ENCODE measurements at places on chromosomes 11 and 22. TPM values are rescaled to one million over a fixed set of nuclear protein-coding genes. Genes with fewer than 3 reads are reported as not detected.

Gene BET1L
- total RNA-seq, result 53.4 TPM

Gene CFAP300
- total RNA-seq, result 3.0 TPM

Gene DRD2
- total RNA-seq, result not detected

Gene EXT2
- total RNA-seq, result 54.3 TPM

Gene P2RX6
- 1.2 TPM for total RNA-seq

Gene RIMBP3B
- 0.06 TPM for total RNA-seq

Gene SNAP29
- total RNA-seq, result 30.8 TPM

Gene FAM111B
- total RNA-seq, result 0.26 TPM

Gene KCNJ11
- 3.5 TPM for total RNA-seq

- no peak for DNase-seq
Measured at GRCh38 chr11:10026514-10026913, 267.5 kb downstream of the SBF2 start.

- DNase-seq, result no peak
Measured at GRCh38 chr11:66915866-66916265, 42.3 kb downstream of the PC start.

DNA sequence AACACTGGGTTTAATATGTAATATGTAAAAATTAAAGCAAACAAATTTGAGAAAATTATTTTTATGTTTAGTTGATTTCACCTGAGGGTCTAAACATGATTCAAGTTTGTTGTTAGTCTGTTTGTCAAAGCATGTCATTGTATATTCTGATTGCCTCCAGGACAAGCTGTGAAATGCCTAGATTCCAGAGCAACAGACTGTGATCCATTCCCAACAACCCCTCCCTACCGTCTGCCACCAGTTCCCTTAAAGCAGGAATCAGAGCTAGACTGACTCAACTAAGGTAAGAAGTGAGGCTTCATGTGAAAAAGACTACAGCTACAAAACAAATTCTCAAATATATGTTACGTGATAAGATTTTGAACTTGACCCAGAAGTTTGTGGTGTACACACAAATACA lies 304.2 kb downstream of the RAB38 start:
- no peak for DNase-seq

- DNase-seq, result no peak
Measured at GRCh38 chr11:13644997-13645687, 23.3 kb upstream of the FAR1 start.

DNA sequence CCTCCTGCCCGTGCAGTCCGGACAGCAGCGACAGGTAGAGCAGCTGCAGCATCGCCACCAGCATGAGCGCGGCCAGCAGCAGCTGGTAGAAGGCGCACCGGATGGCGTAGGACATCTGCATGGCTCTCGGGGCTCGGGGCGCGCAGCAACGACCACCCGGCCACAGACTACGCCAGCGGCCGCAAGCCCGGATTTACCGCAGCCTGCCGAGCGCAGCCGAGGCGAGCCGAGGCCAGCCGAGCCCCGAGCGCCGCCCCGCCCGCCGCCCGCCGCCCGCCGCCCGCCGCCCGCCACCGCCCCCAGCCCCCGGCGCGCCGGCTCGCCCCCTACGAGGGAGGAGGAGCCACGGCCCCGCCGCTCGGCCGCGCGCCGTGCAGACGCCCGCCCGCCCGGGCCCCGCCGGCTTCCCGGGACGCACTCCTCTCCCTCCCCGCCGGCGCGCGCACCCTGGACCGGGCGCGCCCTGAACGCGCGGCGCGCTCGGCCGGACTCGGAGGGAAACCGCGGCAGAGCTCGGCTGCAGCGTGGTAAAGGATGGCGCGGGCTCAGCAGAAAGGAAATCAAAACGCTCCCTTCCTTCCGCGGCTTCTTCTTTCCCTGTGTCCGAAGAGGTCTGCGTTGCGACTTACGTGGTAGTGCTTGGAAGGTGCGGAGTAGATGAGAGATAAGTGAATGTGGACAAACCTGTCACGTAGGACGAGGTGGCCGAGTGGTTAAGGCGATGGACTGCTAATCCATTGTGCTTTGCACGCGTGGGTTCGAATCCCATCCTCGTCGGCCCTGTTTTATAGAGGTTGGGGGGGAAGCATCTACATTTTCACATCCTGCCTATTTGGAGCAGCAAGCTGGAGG lies at the start of gene B4GAT1:
B4GAT1 (minus strand) TSS at position 205 of the 852 bp plus-strand sequence; CDS start at position 121, 84 bp downstream.
- DNase-seq, result no peak

- DNase-seq, result no peak
Measured at GRCh38 chr22:38110008-38110862, at the start of gene BAIAP2L2. TSS of gene BAIAP2L2 (minus strand) at chr22:38110684. CDS start at chr22:38110525, 159 bp downstream.

DNA sequence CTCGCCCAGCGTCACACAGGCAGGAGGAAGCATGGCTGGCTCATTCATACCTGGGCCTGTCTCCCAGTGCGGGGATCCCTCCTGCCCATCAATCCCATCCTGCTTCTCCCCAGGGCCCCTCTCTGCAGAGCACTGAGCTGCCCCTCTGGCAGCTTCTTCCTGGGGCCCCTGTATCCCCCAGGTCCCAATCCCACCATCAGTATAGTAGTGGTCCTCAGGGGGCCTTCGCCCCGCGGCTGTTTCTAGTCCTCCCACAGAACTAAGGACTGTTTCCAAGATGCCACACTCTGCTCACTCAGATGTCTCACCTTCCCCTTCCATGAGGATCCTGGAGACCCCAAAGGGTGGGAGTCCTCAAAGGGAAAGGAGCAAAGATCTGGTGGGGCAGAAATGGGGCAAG lies 97.6 kb downstream of the PDE2A start:
- peak; percentile 79 for DNase-seq

GRCh38 chr22:50176850-50177536 lies 6.5 kb downstream of the PANX2 start:
- no peak for DNase-seq
